ENCODE measurements at places on chromosomes 2 and 18. TPM values are rescaled to one million over a fixed set of nuclear protein-coding genes. Genes with fewer than 3 reads are reported as not detected.
A peak's percentile ranks its signal among the peaks of the same experiment; 100 is the strongest.

The GPATCH11 gene
- 7.6 TPM for total RNA-seq

The BOLA3 gene
- total RNA-seq, result 38.4 TPM

DNA sequence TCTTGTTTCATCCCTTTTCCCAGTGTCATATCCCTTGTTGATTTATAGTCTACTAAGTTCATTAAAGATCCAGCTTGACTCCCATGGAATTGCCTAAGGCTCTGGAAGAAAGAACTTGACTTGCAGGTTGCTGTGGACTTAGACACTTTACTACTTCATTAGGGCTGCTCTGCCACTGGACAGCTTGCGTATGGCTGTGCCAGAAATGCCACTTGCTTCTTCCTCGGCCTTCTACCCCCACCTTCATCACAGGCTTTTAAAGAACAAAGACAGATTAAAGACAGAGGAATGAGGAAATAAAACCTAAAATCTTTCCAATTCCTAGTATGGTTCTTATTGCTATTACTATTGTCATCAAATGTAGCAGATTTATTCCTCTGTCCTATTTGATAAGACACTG, 591.7 kb downstream of the BCL11A start:
- no peak for DNase-seq

DNA sequence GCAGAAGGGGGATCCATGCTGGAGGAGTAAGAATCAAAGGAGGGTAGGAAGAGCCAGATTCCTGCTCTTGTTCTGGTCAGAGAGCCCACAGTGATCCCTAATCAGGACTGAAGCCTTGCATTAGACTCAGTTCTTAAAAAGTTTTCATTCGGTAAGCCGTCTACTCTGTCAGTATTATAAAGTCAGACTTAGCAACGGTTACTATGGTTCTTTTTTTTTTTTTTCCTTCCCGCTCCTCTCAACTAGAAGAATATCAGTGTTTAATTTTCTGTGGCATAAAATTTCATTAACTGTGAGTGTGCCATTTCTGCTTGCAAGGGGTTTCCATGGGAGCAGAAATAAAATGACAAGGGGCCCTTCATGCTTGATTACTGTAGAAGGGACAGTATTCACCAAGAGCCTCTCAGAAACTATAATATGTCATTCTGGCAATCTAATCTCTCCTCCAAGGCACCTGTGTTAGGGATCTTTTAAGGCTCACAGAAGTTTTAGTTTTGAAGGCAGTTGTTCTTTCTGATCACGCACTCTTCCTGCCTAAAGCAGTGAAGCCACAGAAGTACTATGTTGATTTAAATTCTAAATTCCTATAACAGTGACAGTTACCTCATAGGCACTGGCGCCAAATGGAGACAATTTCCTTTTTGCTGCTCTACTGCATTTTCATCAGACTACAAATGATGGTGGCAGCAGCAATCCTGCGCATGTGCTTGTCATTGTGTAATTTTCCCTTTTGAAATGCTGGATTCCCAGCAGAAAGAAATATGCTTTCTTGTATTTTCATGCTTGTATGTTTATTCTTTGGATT, 57.0 kb downstream of the OSBPL6 start:
- peak; percentile 81 for DNase-seq

DNA sequence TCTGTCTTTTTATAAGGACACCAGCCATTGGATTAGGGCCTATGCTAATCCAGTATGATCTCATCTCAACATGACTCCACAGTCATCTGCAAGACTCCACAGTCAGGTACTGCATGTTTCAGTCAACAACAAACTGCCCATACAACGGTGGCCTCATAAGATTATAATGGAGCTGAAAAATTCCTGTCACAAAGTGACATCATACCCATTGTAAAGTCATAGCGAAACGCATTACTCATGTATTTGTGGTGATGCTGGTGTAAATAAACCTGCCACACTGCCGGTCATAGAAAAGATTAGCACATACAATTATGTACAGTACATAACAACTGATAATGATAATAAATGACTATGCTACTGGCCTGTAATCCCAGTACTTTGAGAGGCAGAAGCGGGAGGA, 102.2 kb downstream of the TEX51 start:
- DNase-seq, result no peak

The FOXD4L1 gene
- not detected for total RNA-seq

DNA sequence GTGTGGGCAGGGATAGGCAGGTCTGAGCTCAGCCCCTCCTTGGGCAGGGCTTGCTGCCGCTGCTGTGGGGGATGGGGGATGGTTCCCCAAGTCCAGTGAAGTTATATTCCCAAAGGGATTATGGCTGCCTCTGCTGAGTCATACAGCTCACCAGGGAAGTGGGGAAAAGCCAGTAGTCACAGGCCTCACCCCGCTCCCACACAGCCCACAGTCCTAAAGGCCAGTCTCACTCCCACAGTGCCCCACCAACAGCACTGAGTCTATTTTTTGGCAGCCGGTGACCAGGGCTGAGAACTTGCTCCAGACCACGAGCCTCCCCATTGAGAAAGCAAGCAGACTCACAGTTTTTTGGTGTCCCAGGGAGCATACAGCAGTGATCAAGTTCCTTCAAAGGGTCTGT, 173.3 kb downstream of the OSR1 start:
- no peak for DNase-seq

DNA sequence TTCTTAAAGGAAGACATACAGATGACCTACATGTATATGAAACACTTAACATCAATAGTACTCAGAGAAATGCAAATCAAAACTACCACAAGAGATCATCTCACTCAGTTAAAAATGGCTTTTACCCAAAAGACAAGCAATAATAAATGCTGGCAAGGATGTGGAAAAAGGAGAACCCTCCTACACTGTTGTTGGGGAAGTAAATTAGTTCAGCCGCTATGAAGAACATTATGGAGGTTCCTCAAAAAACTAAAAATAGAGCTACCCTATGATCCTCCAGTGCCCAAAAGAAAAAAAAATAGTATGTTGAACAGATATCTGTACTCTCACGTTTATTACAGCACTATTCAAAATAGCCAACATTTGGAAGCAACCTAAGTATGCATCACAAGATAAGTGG, 1579.4 kb upstream of the TMEFF2 start:
- DNase-seq, result no peak

The IL36A gene
- 0.72 TPM for total RNA-seq

The CPO gene
- total RNA-seq, result 1.6 TPM

DNA sequence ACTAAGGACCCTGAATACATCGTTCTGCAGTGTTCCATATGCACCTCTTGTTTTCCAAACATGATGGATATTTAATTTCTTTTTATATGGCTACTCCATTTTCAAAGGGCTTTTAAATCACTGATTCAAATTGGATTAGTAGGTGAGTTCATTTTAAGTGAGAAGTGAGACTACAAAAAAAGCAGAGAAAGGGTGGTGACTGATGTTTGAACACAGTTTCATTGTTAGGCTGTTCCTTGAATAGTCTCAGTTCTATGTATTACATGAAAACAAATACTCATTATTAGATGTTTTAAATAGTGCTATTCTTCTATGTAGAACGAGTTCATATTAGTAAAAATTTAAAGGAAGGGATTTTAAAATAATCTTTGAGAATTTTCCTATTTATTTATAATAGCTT, 72.7 kb upstream of the STON1 start:
- DNase-seq, result no peak

DNA sequence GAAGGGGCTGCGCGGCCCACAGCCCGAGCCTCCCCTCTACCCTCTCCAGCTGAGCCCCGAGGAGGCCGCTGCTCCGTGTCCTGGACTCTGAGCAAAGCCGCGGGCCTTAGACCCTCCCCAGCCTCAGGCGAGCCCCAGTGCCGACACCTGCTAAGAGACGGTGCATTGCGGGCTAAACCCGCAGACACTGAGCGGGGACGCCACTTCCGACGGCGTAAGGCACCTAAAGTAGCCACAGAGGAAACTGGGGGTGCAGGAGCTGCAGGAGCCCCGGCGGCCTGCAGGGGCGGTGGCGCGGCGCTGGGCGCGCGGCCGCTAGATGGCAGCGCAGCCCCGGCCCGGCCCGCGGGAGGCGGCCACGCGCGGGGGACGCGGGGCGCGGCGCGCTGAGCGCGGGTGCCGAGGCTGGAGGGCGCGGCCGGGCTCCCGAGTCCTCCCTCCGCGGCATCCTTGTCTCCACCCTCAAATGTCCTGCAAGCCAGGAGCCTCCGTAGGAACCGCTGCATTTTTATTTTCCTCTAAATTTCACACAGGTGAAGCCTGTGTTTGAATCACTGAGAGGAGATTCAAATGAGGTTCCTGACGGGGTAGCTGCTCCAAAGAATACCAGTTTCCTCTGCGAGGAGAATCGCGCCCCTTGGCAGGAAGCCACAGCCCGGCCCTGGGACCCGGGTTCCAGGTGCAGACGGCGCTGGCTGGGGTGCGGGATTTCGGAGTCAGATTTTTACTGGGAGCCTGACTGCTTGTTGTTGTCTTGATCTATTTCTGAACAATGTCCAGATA, 650.5 kb downstream of the GALR1 start:
- peak; percentile 67 for DNase-seq

DNA sequence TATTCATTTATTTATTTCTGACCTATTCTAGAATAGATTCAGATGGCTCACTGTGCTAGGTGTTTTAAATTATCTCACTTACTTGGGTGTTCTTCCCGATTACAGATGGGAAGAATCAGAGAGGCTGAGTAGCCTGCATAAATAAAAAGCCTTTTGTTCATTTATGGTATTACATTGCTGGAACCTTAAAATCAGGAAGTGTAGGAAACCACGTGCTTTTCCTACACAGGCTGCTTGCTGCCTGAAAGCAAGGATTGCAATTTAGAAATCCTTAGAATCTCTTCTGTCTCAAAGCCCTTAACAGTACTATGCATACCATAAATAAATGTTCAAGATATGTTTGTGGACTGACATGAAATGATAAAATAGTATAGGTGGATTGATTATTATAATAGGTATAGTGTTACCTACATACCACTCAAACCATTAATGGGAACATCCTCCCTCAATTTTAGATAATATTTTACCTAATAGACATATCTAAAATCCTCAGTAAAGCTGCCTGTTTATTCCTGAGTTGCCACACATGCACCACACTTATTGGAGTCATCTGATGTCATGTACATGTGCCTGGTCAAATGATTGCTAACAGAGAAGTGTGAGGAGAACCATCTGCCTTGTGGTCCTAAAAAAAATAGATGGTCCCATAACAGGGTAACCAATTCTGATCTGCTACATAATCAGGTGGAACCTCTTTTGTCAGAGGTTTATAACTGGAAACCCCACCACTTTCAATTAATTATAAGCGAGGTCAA, 73.5 kb upstream of the C2orf15 start:
- DNase-seq, result no peak

- DNase-seq, result peak; percentile 52
Measured at GRCh38 chr2:202671317-202672035, 36.7 kb downstream of the FAM117B start.

- DNase-seq, result no peak
Measured at GRCh38 chr18:23380001-23380550, 73.0 kb upstream of the RIOK3 start.

GRCh38 chr2:137117385-137117784, 352.0 kb downstream of the THSD7B start:
- no peak for DNase-seq

GRCh38 chr18:74513149-74513882, 17.2 kb downstream of the CNDP2 start:
- no peak for DNase-seq

The MAPRE3 gene
- 4.0 TPM for total RNA-seq

- no peak for DNase-seq
Measured at GRCh38 chr18:40782453-40783130, 1172.4 kb upstream of the PIK3C3 start.

The IL36B gene
- not detected for total RNA-seq

- DNase-seq, result no peak
Measured at GRCh38 chr2:128535953-128536352, 217.3 kb upstream of the HS6ST1 start.

DNA sequence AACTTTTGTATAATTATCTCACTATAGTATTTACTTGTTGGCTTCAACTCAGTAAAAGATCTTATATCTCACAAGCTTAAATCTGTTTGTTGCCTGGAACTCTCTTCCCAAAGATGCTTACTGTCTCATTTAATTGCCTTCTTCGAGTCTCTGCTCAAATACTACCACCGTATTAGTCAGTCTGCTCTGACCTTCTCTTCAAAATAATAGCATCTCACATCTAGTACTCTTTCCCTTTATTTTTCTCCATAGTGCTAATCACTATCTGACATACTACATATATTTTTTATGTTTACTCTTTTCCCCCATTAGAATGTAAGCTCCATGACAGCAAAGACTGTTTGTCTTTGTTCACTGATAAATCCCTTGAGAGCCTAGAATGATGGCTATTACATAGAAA, 10.6 kb upstream of the MPP4 start:
- no peak for DNase-seq

DNA sequence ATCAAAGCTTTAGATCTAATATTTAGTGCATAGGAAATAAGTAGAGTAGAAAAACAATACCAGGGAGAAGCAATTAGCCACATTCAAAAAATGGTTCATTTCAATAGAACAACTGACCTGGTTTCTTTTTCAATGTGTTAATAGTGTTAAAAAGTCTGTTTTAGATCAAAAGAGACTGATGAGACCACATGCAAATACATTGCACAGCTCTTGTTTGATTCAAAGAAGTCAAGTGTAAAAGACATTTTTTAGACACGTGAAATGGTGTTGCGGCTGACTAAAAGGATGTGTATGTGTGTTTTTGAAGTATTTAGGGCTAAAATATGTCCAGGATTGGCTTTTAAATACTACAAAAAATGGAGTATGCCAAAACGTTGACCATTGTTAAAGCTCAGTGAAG, 1.2 kb upstream of the AOX1 start:
- DNase-seq, result no peak

The LYPD6B gene
- total RNA-seq, result 1.7 TPM

- no peak for DNase-seq
Measured at GRCh38 chr18:28114472-28114871, 62.5 kb downstream of the CDH2 start.

The WDSUB1 gene
- total RNA-seq, result 11.2 TPM

DNA sequence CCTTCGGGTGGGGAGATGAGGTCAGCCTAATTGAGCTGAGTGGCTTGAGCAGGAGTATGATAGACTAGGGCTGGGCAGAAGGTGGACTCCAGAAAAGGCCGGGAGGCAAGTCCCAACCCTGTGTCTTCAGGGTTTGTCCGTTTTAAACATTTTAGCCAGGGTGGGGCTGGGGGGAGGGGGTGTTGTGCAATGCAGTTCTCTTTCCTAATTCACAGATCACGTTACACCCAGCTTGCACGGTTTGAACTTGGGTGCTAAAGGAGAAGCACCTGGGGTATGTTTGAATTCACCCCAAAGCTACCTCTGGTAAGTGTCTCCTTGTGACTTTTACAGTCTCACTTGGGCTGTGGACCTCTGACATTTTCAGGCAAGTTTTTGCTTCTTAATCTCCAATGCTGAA, 233.3 kb downstream of the AGAP1 start:
- peak; percentile 17 for DNase-seq

DNA sequence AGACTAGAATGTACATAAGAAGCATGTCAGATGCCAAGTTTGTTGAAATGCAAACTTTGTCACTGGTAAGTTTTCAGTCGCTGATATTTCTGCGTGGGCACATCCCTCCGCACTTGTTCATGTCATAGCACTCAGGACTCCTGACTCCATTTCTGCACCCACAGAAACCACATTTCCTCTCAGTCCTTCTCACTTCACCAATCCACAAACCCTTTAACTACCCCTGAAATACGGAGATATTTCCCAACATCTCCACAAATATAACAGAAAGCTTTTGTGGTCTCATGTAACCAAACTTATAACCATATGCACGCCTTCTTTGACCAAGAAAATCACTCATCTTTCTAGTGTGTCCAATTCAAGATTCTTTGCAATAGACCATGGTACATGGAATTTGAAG, 276.9 kb upstream of the ERBB4 start:
- DNase-seq, result no peak

Data from tongue (tissue), 3 donors.